ENCODE measurements at places on chromosomes 12 and 14. TPM values are rescaled to one million over a fixed set of nuclear protein-coding genes. Genes with fewer than 3 reads are reported as not detected.

TBC1D30 gene
- 7.8 TPM for total RNA-seq

VWF gene
- 1,726 TPM for total RNA-seq

PTPN6 gene
- 3.2 TPM for total RNA-seq

CCNT1 gene
- 30.2 TPM for total RNA-seq

CMA1 gene
- not detected for total RNA-seq

SERPINA3 gene
- 0.16 TPM for total RNA-seq

RGS6 gene
- total RNA-seq, result not detected

KERA gene
- not detected for total RNA-seq

SLC10A1 gene
- total RNA-seq, result not detected

ACSM4 gene
- not detected for total RNA-seq

KRT8 gene
- total RNA-seq, result 3.7 TPM

GPR137C gene
- total RNA-seq, result 0.65 TPM

DPPA3 gene
- total RNA-seq, result not detected

A2M gene
- total RNA-seq, result 198 TPM

C12orf42 gene
- not detected for total RNA-seq

IQSEC3 gene
- total RNA-seq, result not detected

KRT73 gene
- total RNA-seq, result not detected

TMEM63C gene
- 0.65 TPM for total RNA-seq

CLEC14A gene
- total RNA-seq, result 339 TPM

NUAK1 gene
- 120 TPM for total RNA-seq

Measured in bladder microvascular endothelial cell (primary cell).